ENCODE measurements at places on chromosomes 2 and 18. TPM values are rescaled to one million over a fixed set of nuclear protein-coding genes. Genes with fewer than 3 reads are reported as not detected.

DNA sequence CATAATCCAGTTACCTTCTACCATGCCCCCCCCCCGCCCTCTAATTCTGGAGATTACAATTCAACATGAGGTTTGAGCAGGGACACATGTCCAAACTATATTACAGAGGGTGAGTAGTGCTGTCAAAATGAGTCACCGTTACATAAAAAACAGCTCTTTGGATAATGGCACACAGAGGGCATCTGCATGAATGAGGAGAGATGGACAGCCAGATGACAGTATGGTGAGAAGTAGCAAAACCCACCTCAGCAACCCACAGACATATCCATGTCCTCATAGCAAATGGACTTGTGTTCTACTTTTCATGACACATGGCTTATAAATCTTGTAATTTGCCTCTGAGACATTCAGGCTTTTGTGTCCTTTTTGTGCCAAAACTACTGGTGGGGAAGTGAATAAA lies 132.0 kb downstream of the EML6 start:
- ATAC-seq, result no peak

GRCh38 chr2:31539505-31539904 lies 41.2 kb downstream of the SRD5A2 start:
- ATAC-seq, result no peak

DNA sequence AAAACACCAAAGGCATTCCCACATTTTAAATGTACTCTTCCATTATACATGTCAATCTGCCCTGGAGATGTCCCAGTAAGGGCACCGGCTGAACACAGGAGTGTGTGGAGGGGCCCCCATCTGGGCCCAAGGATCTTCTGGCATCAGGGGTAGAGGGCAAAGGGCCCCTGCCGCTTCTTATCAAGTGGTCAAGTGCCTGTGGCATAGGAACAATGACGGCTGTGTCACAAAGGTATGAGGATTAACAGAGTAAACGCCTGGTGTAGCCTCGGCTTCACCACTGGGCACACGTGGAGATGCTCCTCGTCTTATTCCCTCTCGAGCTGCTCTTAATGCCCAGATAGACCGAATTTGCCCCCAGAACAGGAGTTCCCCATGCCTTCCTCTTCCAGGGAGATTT lies 169.7 kb upstream of the GLI2 start:
- ATAC-seq, result no peak

DNA sequence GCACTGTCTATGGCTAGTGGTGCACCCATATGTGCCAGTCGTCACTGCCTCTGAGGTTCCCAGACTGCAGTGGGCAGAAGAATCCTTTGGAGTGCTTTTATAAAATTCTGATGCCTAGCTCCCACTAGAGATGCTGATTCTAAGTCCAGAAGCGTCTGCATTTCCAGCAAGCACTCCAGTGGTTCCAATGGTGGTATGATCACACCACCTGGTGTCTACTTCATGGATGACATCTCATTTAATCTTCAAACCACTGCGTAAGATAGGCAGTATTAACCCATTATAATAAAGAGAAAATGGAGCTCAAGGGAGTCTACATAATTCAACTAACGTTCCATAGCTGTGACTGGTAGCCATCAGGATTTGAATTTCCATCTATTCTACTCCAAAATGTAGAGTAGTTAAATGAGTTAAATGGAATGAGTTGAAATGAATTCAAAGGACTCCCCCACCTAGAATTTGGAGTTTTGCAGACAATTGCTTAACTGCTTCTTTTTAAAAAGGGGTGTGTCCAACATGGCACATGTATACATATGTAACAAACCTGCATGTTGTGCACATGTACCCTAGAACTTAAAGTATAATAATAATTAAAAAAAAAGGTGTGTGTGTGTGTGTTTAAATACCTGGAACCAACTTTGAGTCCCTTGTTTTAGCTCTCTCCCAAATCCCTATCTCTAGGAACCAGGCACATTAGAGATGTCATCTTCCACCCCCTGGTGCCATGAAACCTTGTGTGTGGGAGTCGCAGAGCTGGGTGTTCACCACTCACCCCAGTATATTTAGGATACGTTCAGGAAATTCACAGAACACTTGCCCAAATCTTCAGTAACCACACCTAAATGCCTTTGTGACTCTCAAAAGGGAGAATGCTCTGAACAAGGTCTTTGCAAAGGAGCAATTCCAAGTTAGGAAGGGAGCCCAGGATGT lies 14.1 kb downstream of the LAMA3 start:
- peak; percentile 98 for ATAC-seq

The FZD7 gene
- total RNA-seq, result 28.0 TPM

The SIX3 gene
- not detected for total RNA-seq

- no peak for ATAC-seq
Observed at GRCh38 chr2:144249035-144249637, 270.8 kb downstream of the ZEB2 start.

GRCh38 chr2:237594514-237594871 lies 4.0 kb upstream of the RAB17 start:
- no peak for ATAC-seq

The MTCL1 gene
- 12.4 TPM for total RNA-seq

DNA sequence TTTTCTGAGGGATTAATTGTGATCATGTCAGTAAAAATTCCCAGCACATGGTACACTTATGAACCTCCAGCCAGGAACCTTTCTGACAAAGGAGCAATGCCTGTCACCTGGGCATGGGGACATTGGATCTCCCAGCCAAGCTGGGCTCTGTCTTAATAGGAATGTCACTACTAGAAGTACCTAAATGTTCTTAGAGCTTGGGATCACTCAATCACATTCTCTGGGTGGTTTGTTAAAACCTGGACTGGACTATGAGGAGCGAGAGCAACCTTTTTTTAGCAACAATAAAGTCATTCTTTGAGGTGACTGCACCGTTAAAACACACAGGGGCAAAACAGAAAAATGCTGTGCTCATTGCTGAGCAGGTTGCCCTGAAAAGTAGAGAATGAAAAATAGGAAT lies 6.4 kb upstream of the PPP1CB start:
- ATAC-seq, result no peak

- ATAC-seq, result peak; percentile 66
Observed at GRCh38 chr2:219446101-219446504, 11.5 kb downstream of the SPEG start.

DNA sequence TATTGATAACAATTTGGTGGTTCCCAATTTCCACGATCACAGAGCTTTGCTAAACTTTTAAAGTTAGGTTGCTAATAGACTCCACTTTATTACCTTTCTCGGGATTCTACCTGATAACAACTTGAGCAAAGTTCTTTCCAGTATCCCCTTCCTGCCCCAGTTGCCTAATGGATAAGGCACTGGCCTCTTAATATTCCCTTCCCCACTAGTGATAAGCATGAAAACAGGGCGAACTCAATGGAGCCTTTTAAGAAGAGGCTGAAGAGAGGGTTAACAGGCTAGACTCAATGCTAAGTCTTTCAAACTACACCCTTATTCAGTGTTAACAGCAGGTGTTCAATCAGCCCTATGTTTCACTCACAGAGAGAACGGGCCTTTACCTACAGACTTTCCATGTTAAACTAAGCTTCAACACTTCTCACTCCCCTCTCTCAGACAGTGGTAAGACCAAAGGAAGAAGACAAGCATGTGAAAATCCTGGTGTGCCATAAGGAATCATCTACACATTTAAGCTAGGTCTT lies 75.8 kb downstream of the ANKRD44 start:
- ATAC-seq, result no peak

DNA sequence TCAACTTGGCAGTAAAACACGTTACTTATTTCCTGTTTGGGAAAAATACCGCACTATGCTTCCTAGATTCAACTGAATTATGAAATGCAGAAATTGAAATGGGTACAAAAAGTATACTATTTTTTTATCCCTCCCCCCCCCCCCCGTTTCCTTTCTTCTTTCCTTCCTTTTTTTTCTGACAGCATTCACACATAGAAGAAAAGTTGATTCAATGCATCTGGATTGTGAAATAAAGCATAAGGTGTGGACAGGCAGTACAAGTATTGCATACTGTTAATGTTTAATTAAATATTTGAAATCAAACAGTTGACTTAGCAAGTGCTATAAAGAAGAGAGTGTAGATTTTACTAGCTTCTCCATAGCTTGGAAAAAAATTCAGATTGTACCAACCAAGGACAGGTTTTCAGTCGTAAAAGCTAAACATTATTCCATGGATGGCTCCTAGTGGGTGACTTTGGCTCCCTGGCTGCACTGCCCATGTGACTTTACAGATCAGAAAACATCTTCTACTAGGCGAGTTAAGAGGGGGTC lies 21.6 kb upstream of the AGFG1 start:
- ATAC-seq, result no peak

GRCh38 chr2:158582670-158583069 lies 125.9 kb downstream of the PKP4 start:
- no peak for ATAC-seq

DNA sequence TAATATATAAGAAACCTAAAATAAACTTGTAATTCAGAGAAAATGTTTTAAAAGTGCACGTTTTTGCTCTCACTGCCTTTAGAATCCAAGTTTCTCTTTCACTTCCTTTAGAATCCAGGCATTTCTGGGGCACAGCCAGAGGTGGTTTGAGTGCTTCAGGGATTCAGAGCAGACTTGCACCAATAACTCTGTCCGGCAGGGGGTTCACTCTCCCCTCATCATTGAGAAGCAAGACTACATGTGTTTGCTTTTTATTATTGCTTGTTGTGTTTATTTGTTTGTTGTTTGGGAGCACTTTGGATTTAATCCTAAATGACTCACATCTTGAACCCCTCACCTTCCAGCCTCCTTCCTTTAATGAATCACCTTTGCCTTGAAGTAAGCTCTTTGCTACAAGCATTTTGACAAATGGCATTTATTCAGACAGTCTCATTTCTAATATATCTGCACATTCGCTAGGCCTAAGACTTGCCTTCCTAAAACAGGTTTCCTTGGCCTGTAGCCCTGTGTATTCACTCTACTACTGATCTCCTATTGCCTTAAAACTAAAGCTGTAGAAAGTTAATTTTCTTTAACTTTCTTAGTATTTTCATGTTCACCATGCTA lies 233.5 kb upstream of the ATP5MC3 start:
- ATAC-seq, result no peak

DNA sequence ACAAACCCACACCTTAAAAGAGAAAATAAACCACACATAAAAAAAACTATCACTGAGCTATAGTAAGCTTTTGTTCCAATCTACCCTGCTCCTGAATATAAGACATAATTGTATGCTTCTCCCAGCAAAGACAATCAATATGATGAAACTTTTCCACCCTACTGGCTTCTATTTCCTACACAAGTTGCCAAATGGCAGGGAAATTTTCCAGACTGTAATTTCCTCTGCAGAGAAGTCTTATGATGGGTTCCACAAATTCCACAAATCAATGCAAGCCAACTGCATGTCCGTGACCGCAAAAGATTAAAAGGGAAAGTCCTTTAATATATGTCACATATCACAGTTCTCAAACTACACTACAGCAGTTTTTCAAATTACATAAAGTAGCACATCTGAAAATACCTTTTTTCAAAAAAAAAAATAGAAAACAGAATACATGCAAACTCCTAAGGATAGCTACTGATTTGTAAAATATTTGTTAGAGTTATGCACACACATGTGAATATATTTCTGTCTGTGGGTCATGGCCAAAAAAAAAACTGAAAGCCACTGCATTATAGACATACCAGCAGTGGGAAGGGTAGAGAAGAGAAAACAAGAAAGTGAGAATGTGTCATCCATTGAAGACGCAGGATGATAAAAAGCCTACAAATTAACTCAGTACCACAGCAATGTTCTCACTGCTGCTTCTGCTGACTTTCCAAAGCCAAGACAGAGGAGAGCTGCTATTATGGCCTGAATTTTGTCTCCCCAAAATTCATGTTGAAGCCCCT lies 61.4 kb downstream of the RPL31 start:
- ATAC-seq, result peak; percentile 29

GRCh38 chr2:240505910-240506309 lies 51.9 kb downstream of the ANKMY1 start:
- ATAC-seq, result no peak

The RESP18 gene
- not detected for total RNA-seq

DNA sequence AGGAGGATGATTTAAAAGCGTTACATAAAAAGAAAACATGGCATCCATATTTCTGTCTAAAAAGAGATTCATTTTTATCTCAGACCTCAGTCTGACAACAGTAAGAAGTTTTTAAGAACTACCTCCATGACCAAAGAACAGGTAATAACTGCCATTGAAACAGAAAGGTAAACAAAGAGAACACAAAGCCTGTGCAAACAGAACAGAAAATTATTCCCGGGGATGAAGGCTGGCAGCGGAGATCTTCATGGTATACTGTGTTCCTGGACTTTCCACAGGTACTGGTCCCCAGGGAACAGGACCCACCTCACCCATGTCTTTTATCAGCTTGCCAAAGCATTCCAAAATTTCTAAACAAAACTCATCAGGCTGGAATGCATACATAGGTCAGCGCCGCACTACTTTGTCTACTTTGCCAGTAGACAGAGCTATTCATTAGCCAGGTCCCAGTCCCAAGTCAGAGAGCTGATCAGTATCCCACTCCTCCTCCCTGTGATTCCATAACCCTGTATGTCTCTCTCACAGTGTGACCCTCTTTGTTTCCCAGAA lies 277.3 kb downstream of the MBD2 start:
- no peak for ATAC-seq

DNA sequence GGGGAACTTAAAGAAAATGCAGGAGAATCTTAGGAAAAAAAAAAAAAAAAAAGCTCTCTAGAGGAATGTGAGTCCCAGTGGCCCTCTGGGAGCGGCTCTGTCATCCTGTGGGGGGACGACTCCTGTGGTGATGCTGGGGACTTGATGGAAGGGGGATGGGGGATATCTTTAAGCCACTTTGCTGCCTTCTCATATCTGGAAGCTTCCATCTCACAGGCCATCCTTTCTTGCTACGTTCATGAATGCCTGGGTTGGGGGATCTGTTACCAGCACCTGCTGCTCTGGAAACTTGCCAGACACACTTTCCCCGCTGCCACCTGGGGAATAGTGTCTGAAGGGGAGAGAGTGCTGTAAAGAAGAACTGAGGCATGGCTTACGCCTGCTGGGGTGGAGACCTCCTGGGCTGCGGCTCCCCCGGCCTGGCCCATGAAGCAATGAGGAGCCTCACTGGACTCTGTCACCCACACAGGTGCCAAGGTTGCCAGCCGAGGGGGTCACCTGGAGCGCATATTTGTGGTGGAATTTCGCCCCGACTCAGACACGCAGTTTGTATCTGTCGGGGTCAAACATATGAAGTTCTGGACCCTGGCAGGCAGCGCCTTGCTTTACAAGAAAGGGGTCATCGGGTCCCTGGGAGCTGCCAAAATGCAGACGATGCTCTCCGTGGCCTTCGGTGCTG lies 92.8 kb downstream of the RTN4 start:
- ATAC-seq, result no peak

The CD8B2 gene
- total RNA-seq, result 0.13 TPM

- no peak for ATAC-seq
Observed at GRCh38 chr2:170362313-170362870, 184.4 kb downstream of the MYO3B start.

DNA sequence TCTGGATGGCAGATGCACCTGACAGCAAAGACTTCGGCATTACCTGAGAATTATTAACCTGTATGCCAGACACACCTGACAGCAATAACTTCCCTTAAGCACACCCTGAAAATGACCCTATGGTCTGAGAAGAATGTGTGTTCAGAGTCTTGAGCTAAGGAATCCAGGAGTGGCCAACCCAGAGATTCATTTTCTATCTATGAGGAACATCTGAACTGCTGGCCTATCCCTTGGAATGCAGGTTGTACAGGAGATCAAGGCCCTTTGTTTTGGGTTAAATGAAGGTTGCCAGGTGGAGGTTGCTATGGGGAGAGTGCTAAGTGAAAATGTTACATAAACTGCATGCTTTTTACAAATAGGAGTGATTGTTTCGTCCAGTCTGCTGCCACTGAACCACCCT lies 200.9 kb upstream of the MEIS1 start:
- no peak for ATAC-seq

- ATAC-seq, result no peak
Observed at GRCh38 chr18:833197-833596, 21.2 kb upstream of the YES1 start.

Data from motor neuron (in vitro differentiated cells).